Mononuclear cell (primary cell): ENCODE measurements at places on chromosomes 7 and 10. TPM values are rescaled to one million over a fixed set of nuclear protein-coding genes. Genes with fewer than 3 reads are reported as not detected.

The ANKRD7 gene
- 0.42 TPM for total RNA-seq

The GPRIN2 gene
- total RNA-seq: not detected

The SLC16A12 gene
- not detected for total RNA-seq

The SORBS1 gene
- 5.2 TPM for total RNA-seq

The MRLN gene
- not detected for total RNA-seq

The SFRP4 gene
- not detected for total RNA-seq

The GNG11 gene
- total RNA-seq: 22.8 TPM

The IFIT1B gene
- 0.10 TPM for total RNA-seq

The GRM3 gene
- total RNA-seq: not detected

The AMZ1 gene
- total RNA-seq: 0.63 TPM

The UPK3B gene
- total RNA-seq: 0.52 TPM

The VENTX gene
- 2.0 TPM for total RNA-seq

The LIPF gene
- total RNA-seq: not detected

The CFAP69 gene
- 0.42 TPM for total RNA-seq

The FAM25A gene
- not detected for total RNA-seq

The SFMBT2 gene
- total RNA-seq: 22.8 TPM

The SPDYE2 gene
- total RNA-seq: 0.21 TPM

The PON1 gene
- not detected for total RNA-seq

The VSTM4 gene
- total RNA-seq: 0.10 TPM

The RBM33 gene
- total RNA-seq: 100 TPM

The CALHM3 gene
- total RNA-seq: not detected

The PRPS1L1 gene
- total RNA-seq: 0.31 TPM

The ZNF316 gene
- total RNA-seq: 23.3 TPM

The DNAJC12 gene
- total RNA-seq: not detected

The CALD1 gene
- total RNA-seq: 2.1 TPM

The KNDC1 gene
- 0.94 TPM for total RNA-seq

The HTR7 gene
- 2.1 TPM for total RNA-seq

The CALHM1 gene
- total RNA-seq: not detected

The AMPH gene
- total RNA-seq: 0.10 TPM

The TAS2R41 gene
- total RNA-seq: 2.0 TPM

The INHBA gene
- total RNA-seq: 5.5 TPM

The MOGAT3 gene
- not detected for total RNA-seq

The LIPM gene
- total RNA-seq: not detected

The ASB10 gene
- not detected for total RNA-seq

The HOXA5 gene
- 3.0 TPM for total RNA-seq

The STK17A gene
- 253 TPM for total RNA-seq

The TRIL gene
- total RNA-seq: not detected

The NAT16 gene
- total RNA-seq: not detected

The MET gene
- total RNA-seq: 3.9 TPM

The EPO gene
- not detected for total RNA-seq

The GNAT3 gene
- not detected for total RNA-seq

The C10orf53 gene
- total RNA-seq: not detected

The CALN1 gene
- total RNA-seq: under 0.01 TPM

The OR13A1 gene
- 0.10 TPM for total RNA-seq

The OR2A42 gene
- 0.10 TPM for total RNA-seq

The RPEL1 gene
- total RNA-seq: not detected

The SLC26A3 gene
- total RNA-seq: not detected

The XRCC2 gene
- total RNA-seq: 0.42 TPM

The STEAP1B gene
- 1.8 TPM for total RNA-seq

The MMRN2 gene
- total RNA-seq: 1.2 TPM

The LEP gene
- total RNA-seq: not detected

The BAIAP2L1 gene
- total RNA-seq: 0.31 TPM

The HOXA2 gene
- total RNA-seq: 0.10 TPM

The MSMB gene
- not detected for total RNA-seq
